ENCODE measurements at places on chromosomes 7 and 10.

DNA sequence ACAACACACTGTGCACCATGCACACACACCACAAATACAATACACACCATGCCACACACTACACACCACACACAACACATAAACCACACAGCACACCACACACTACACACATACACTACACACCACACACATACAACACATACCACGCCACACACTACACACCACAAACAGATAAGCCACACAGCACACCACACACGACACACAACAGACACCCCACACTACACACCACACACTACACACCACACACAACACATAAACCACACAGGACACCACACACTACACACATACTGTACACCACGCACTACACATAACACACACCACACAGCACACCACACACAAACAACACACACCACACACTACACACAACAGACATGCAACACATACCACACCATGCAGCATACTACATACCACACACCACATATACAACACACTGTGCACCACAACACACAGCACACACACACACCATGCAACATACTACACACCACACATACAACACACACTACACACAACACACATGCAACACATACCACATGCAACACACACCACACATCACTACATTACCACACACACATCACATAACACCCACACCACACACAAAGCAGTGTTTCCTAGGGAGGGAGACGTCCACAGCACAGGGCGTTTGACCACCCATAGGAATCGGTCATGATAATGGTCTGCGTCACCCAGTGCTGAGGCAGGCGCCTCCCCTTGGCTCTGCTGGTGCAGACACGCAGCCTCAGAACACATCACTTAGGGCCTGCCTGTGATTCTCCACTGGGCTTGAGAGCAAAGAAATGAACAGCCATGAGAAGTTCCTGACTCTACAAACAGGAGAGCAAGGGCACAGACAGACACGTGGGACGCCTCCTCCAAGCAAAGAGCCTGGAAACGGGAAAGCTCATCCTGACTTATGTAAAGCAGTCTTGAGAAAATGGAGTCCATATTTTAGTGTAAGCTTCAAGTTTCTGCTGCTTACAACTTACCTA lies 458.3 kb downstream of the PTPRN2 start:
- DNase-seq, result peak; percentile 5

DNA sequence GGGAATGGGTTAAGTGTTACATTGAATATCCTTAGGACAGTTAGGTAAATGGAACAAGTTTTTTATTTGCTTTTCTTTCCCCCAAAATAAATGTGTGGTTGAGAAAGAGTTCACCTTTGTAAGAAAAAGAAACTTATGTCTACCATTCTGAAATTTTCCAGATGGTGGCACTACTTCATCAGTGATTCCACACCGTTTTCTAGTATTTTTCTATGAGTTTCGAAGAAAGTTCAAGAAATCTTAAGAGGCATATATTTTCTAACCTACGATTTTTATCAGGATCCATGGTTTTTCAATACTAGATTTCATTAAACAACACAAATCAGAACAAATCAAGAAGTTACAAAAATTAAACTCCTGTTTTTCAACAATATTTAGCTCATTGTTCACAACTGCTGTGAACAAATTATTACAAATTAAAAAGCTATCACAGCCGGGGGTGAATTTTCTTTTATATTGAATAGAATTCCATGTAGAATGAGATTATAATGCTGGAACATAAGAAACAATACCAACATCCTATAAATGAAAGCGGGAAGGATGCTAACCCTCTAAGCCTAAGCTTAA lies 163.1 kb upstream of the NPVF start:
- no peak for DNase-seq

- no peak for DNase-seq
These were observed 128.2 kb upstream of the AGR3 start for GRCh38 chr7:17009933-17010332.

- no peak for DNase-seq
These were observed 3.9 kb downstream of the FFAR4 start for GRCh38 chr10:93570383-93570782.

- DNase-seq, result no peak
These were observed 57.4 kb upstream of the SDK1 start for GRCh38 chr7:3243680-3244079.

DNA sequence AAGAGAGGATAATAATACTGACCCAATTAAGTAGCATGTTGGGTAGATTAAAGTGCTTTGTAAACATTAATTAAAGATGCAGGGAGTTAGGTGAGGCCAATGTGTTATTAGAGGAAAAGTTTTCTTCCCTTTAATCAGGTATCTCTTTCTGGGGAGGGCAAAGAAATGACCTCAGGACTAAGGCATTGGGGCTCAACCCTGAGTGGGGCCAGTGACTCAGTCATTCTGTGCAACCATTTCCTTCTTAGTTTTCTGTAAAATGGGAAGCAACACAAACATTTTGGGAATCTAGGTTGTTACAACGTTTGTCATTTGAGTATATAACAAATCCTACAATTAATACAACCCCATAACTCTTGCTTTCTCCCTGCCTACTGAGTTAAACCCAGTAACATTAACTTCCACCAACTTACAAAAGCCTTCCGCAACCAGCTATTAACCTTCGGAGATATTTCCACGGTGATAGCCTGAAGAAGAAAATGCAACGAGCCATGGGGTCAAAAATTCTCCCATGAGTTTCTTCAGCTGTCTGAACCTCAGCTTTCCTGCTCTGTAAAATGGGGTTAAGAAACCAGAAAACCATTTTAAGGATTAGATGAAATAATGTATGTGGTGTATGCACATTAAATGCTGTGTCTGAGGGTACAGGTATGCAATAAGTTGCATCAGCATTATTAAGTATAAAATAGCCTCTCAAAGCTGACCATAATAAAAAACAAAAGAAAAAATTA lies 965 bp upstream of the PROSER2 start:
- DNase-seq, result no peak

GRCh38 chr10:55631071-55631654 lies 729.9 kb downstream of the ZWINT start:
- no peak for DNase-seq

GRCh38 chr7:143908120-143908519 lies 6.1 kb upstream of the TCAF1 start:
- no peak for DNase-seq

DNA sequence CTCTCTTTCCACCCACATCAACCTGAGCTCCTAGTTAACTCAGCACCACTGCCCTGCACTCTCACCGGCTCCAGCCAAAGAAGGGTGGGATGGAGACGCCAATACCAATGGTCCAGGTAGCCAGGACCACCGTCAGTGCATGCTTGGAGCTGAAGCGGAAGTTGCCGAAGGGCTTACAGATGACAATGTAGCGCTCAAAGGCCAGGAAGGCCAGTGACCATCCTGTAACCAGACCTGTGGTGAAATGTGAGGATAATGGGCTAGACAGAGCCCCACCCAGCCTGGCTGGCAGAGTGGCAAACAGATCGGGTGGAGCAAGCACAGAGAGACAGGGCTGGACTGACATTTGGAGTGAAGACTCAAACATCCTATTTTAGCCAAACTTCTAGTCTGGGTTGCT lies 673 bp downstream of the OPN1SW start:
- DNase-seq, result no peak

DNA sequence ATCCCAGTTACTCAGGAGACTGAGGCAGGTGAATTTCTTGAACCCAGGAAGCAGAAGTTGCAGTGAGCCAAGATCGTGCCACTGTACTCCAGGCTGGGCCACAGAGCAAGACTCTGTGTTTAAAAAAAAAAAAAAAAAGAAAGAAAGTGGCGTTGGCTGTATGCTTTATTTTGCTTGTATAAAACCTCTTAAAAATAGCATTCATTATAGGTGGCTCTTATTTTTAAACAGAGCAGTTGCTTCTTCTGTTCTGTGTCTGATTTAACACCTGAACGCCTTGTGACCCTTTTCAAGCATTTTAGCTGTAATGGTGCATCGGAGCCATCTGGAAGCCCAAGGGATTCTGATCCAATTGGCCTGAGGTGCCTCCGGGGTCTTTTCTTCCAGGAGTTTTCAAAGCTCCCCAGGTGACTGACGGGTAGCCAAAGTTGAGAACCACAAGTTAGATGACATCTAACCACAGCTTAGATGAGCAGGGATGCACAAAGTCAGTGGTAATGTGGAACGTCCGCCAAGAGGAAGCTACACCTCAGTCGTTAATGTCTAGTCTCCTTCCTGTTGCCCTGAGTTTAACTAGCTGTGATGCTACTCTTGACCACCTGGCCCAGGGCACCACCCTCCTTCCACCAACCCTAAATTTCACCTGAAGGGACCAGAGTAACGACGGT lies 274.6 kb upstream of the KLF6 start:
- no peak for DNase-seq

DNA sequence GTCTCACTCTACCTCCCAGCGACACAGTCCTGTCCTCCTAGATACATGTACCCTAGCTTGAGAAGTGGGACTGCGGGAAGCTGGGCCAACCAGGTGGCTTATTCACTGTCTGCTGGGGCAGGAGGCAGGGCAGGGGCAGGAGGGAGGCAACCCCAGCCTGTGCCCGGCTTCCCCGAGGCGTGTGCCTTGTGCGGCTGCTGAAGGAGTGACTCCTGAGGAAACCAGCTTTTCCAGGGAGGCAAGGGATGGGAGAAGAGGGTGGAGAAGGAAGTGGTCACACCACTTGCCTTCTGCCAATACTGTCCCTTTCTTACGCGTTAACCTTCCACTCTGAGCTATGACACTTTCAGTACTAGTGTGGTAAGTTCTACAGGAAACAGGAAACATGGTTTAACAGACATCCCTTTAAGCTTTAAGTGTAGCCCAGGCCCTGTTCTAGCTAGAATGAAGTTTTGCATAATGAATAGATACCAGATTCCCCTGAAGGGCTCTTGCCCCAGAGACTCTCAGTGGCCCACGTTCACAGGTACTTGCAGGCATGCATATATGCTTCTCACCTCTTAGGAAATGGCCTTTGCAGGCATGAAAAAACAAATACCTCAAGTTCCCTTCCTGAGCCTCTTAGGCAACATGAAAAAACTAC lies 40.6 kb downstream of the SYPL1 start:
- DNase-seq, result peak; percentile 61

GRCh38 chr7:101666741-101667140 lies 37.6 kb upstream of the MYL10 start:
- DNase-seq, result no peak

DNA sequence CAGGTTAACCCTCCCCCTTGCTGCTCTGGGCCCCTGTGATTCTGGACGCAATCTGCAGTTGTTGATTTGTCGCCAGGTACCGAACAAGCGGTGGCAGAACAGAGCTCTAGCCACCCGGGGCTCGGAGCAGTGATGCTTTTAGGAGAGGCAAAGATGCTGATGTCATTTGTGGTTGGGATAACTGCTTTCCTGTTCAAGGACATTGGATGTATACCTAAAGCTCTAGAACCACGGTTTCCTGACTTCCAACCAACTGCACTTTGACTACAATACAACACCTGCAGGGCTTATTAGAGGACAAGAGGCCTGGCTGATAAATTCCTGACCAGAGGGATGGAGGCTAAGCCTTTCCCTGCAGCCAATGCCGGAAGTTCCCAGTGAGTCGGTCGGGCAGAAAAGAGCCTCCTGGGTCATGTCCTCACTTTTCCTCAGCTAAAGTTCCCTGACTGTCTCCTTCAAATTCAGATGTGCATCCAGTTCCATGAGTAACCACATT lies 6.5 kb upstream of the RBM20 start:
- no peak for DNase-seq

- no peak for DNase-seq
These were observed 233.8 kb downstream of the C7orf25 start for GRCh38 chr7:42677751-42678699.

DNA sequence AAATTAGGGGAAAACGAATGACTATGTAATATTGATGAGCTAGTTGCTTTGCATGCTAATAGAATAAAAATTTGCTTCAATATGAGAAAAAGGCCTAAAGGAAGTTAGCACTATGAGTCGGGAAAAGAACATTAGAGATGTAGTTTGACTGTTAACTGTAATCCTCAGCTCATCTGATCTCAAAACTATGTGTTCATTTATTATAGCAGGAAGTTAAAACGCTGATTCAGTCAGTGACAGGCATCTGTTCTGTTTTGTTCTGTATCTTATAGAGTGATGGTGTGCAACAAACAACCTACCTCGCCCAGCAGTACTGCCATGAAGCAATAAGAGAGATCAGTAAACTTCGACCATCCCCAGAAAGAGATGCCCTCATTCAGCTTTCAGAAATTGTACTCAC lies 48.6 kb downstream of the PDSS1 start:
- DNase-seq, result no peak
